CD4-positive, alpha-beta memory T cell (primary cell): ENCODE measurements at places on chromosomes 6 and 20. TPM values are rescaled to one million over a fixed set of nuclear protein-coding genes. Genes with fewer than 3 reads are reported as not detected.
A peak's percentile ranks its signal among the peaks of the same experiment; 100 is the strongest.

Gene ACSS2
- 19.8 TPM for total RNA-seq

Gene UBE3D
- total RNA-seq: 7.3 TPM

Gene SDCBP2
- 0.61 TPM for total RNA-seq

Gene DEF6
- 231 TPM for total RNA-seq

Gene RIPOR2
- 420 TPM for total RNA-seq

DNA sequence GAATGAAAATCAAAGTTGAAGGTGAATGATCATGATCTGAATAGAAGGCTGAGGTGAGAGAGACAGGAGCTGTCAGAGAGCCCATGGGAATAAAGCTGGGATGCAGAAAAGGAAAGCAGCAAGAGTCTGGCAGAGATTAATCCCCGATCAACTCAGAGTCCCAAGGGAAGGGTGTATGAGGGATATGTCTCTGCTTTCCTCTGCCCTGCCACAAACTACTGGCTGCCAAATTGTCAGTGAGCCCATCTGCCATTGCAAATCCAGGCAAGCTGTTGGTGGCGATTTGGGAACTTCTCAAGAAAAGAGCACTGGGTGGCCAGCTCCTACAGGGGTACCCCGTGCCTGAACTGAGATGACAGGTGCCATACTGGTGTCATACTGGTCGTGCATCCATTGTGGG is 705.5 kb upstream of the MAN1A1 start:
- no peaks in the 10 kb centered on the region for H3K27me3 ChIP-seq
- H3K4me3 ChIP-seq: no peak overlapping the region
- DNase-seq: no peak
- no peak overlapping the region for H3K27ac ChIP-seq
- no peaks in the 10 kb centered on the region for H3K36me3 ChIP-seq

- DNase-seq: no peak
- no peak overlapping the region for H3K4me3 ChIP-seq
- no peak overlapping the region for H3K27ac ChIP-seq
Measured at GRCh38 chr6:64644024-64644423, 1008.4 kb downstream of the PHF3 start.

DNA sequence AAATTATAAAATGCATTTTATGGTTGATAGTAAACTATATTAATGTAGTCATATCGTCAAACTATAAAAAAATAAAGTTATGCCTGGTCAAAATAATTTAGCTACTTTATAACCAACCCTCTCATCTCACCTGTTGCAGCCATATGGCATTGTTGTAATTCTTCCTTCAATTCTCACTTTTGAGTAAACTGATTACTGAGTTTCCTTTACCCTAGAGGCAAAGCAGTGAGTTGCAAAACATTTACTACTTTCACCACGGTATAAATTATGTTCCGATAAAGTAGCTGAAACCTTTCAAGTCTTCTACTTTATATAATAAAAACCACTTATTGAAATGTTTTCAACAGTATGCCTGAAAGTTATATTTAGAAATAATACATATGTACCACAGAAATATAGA is 113.8 kb downstream of the AHI1 start:
- no peak overlapping the region for H3K27ac ChIP-seq
- H3K4me3 ChIP-seq: no peak overlapping the region
- H3K4me1 ChIP-seq: no peaks in the 10 kb centered on the region
- DNase-seq: no peak

GRCh38 chr6:6131492-6132109 is 124.9 kb upstream of the NRN1 start:
- H3K27me3 ChIP-seq: no peaks in the 10 kb centered on the region
- no peaks in the 10 kb centered on the region for H3K4me1 ChIP-seq
- H3K27ac ChIP-seq: no peak overlapping the region
- H3K36me3 ChIP-seq: no peaks in the 10 kb centered on the region
- peak; percentile 19 for DNase-seq

DNA sequence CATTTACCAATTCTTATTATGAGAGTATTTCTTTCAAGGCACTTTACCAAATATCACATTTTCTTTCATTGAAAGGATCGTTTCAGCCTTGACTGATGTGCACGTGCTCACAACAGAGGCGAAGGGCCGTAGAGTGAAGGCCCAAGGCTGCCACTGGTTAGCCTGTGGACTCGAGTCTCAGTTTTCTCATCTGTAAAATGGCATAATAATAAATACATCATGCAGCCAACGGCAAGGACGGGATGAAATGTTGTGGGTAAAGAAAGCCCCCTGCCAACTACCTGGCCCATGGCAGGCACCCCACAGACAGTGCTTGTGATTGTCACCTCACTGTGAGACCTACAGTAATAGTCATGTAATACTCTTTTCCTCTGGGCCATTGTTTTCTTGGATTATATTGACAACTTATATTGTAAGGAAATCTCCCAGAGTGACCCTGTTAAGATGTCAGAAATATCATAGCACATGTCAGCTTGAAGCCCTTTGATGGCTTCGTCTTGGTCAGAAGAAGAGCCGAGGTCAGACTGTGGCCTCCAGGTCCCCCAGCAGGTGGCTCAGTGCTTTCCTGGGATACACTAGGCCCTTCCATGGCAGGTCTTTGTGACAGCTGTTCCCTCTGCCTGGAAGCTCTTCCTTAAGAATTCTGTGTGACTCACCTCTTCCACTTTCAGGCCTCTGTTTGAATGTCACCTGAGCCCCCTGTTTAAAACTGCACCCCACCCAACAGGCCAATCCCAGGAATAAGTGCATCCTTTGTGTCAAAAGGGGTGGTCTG is 36.3 kb downstream of the FAM50B start:
- no peaks in the 10 kb centered on the region for H3K27me3 ChIP-seq
- H3K4me3 ChIP-seq: no peak overlapping the region
- H3K27ac ChIP-seq: no peak overlapping the region
- no peak for DNase-seq
- no peaks in the 10 kb centered on the region for H3K36me3 ChIP-seq

DNA sequence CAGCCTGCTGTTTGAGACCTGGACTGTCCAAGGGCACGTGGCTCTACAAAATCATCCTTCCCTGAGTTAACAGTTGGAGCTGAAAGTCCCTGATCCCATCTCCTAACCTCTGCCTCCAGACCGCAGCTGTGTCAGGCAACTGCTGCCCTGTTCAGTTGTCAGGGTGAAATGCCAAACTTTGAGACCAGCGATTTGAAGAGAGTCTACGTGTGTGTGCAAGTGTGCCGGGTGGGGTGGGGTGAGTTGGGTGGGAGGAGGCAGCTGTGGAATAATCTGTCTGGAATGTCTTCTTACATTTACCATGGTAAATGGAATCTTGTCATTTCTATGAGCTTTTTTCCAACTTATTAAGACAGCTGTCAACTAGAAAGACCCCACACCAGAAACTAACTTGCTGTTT is 81.0 kb upstream of the FAM8A1 start:
- no peak overlapping the region for H3K27ac ChIP-seq
- H3K4me1 ChIP-seq: no peaks in the 10 kb centered on the region
- no peak overlapping the region for H3K4me3 ChIP-seq
- H3K27me3 ChIP-seq: peaks cover 7% of the 10 kb centered on the region

DNA sequence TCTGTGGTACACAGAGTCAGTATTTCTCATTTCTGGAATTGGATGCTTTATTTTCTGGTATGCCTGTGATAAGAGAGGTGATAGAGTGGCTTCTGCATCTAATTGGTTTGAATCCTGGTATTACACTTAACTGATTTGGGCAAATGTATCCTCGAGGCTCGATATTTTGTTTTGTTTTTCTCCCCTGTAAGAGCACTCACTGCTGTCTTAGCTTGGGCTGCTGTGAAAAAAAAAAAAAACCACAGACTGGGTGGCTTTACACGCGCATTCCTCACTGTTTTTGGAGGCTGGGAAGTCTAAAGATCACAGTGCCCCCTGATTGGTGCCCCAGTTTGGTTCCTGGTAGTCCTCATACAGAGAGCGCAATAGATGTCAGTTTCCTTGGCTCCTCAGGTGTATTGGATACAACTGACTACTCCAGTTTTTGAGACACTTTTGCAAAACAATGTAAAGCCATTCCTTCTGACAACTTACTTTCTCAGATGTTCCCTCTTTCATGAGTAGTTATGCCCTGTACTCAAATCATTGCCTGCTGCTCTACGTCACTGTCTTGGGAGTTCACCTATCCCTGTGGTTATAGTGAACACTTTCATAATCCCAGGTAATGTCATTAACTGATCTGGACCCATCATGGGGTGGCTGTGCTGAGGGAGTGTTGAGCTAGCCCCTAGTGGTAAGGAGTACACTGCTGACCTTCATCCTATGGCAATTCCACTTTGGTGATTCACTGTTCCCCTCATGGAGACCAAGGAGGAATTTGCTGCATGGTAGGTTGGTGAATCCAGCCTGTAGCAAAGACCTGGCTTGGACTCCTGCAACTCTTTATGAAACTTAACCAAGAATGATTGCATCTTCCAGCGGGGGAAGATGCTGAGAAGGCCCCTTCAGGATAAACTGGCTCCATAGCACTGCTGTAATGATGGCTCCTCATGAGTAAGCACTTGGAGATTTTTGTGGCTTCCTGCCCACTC is 3.5 kb upstream of the ACAT2 start:
- peaks cover 16% of the 10 kb centered on the region for H3K4me1 ChIP-seq
- H3K4me3 ChIP-seq: no peak overlapping the region
- peaks cover 36% of the 10 kb centered on the region for H3K36me3 ChIP-seq
- no peak overlapping the region for H3K27ac ChIP-seq
- no peak for DNase-seq
- H3K27me3 ChIP-seq: no peaks in the 10 kb centered on the region

GRCh38 chr6:6781172-6781872 is 192.8 kb downstream of the LY86 start:
- H3K4me1 ChIP-seq: no peaks in the 10 kb centered on the region
- no peaks in the 10 kb centered on the region for H3K27me3 ChIP-seq
- no peaks in the 10 kb centered on the region for H3K36me3 ChIP-seq
- no peak overlapping the region for H3K27ac ChIP-seq

GRCh38 chr6:146950351-146950835 is 253.8 kb upstream of the STXBP5 start:
- DNase-seq: peak; percentile 4
- H3K27me3 ChIP-seq: no peaks in the 10 kb centered on the region
- no peak overlapping the region for H3K4me3 ChIP-seq

GRCh38 chr20:20084296-20084752 is 32.0 kb downstream of the CFAP61 start:
- no peaks in the 10 kb centered on the region for H3K27me3 ChIP-seq
- H3K27ac ChIP-seq: no peak overlapping the region
- H3K4me3 ChIP-seq: no peak overlapping the region
- no peak for DNase-seq
